ENCODE measurements at places on chromosomes 5 and 9.

DNA sequence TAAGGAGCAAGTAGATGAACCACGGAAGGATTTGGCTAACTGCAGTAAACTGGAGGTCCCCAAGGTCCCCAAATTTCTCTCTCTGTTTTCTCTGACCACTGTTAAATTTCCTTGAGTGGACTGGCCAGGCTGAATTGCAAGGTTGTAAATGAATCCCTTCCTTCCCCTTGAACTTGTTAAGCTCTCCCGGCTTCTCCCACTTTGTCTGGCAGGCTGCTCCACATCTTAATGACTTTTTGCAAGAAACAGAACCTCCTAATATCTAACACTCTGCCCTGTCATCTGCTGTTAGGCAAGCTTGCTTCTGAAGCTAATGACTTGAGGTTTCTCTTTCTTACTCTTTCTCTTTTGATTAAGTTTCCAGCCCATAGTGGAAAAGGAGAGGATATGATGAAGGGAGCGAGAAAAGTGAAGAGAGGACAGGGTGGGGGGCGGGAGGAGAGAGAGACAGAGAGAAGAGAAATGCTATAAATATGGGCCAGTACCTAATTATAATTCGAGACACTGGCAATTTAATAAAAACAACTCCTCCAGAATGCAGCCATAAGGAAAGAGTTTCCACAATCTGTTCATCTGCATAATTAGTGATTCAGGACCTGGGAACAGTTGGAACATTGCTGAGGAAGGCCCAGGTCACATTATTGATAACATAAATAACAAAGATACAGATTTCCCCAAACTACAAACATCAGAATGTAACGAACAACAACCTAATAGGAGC, 437.3 kb upstream of the MPDZ start:
- DNase-seq: no peak

GRCh38 chr9:137070906-137071275, 534 bp upstream of the SAPCD2 start:
- peak; percentile 53 for DNase-seq

- DNase-seq: peak; percentile 14
Observed at GRCh38 chr9:68844631-68845612, 139.9 kb downstream of the PIP5K1B start.

DNA sequence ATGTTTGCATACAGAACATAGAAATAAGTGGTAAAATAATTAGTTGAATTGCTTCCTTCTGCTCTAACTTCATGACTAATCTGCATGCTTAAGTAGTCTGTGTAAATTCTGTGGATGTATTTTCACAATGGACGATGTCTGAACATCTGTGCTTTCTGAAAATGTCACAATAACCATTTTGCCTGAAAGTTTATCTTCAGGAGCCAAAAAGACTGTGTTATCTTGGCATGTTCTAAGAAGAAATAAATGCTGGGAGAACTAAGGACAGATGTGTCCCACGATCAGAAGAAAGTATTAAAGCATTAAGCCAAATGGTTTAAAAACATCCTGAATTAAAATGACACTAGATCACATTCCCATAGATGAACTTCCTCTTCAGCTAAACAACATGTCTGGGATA, 397.6 kb downstream of the SPOCK1 start:
- no peak for DNase-seq

- DNase-seq: no peak
Observed at GRCh38 chr9:105144076-105144475, 100.4 kb upstream of the SLC44A1 start.
